ENCODE measurements at places on chromosomes 16 and 17.

GRCh38 chr17:864315-864714, 82.2 kb downstream of the MRM3 start:
- ATAC-seq = no peak

DNA sequence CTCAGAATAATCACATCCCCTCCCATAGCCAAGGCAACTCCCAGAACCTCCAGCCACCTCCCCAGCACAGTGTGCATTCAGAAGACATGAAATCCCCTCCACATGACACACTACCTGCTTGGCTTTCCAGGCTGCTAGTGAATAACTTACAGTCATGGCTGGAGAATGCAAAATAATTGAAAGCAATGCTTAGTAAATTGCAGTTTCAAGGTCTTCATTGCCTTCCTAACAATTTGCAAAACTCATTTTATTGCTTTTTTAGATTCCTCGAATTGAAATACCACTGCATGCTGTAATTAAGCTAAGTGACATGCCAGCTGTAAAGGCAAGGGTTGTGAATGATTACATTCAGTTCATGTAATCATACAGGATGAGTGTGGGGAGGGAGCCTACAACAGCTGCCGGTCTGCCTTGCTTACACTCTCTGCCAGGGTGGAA, 29.0 kb upstream of the HOXB13 start:
- ATAC-seq = no peak

- ATAC-seq = no peak
Observed at GRCh38 chr17:39995438-39995837, 14.8 kb downstream of the PSMD3 start.

DNA sequence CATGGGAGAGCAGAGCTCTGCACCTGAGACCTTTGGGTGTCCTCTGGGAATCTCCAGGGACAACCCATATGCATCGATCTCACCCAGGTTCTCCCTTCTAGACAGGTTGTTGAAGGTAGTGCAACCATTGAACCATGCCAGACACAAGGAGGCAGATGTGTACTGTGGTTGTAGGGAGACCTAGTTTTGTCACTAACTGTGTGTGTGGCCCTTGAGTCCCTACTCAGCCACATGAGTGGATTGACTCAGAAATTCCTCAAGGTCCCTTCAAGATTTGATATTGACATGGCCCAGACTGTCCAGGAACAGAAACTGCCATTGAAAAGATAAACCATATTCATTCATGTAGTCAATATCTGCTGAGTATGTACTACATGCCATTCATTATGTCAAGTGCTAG, 396.4 kb upstream of the CCL2 start:
- no peak for ATAC-seq

DNA sequence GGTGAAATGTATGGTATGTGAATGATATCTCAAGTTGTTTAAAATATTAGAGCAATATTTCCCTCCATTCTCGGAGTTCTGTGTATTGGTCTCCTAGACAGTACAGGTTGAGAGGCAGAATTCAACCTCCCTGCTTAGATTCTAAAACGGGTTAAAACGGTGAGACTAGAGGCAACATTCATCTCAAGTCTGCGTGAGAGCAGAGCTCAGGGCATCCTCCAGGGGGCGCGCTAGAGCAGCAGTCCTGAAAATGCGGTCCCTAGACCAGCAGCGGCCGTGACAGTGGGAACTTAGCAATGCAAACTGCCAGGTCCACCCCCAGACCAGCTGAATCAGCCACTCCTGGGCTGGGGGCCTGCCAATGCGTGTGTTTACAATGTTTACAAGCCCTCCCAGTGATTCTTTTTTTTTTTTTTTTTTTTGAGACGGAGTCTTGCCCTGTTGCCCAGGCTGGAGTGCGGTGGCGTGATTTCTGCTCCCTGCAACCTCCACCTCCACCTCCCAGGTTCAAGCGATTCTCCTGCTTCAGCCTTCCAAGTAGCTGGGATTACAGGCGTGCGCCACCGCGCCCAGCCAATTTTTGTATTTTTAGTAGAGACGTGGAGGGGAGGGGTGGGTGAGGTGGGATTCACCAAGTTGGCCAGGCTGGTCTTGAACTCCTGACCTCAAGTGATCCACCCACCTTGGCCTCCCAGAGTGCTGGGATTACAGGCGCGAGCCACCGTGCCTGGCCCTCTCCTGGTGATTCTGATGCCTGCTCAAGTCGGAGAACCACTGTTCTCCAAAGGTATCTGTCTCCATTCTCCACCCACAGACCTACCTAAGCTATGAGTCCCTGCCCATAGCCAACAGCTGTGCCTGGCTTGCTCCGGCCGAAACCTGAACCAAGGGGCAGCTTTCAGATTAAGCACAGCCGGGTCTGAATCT, 24.2 kb downstream of the KLHL36 start:
- ATAC-seq = peak; percentile 92

GRCh38 chr17:6094453-6094852, 24.3 kb downstream of the WSCD1 start:
- ATAC-seq = no peak

- ATAC-seq = peak; percentile 55
Observed at GRCh38 chr17:50101346-50102163, 6.4 kb downstream of the PDK2 start.

- no peak for ATAC-seq
Observed at GRCh38 chr17:81687770-81688541, 4.1 kb downstream of the HGS start.

GRCh38 chr16:78098595-78099270, 721 bp upstream of the WWOX start:
- no peak for ATAC-seq

GRCh38 chr16:9091867-9092281, 430 bp downstream of the HAPSTR1 start:
- no peak for ATAC-seq

- peak; percentile 18 for ATAC-seq
Observed at GRCh38 chr17:39618246-39618913, 8.4 kb upstream of the PPP1R1B start.

- ATAC-seq = no peak
Observed at GRCh38 chr17:59652119-59652518, 32.4 kb downstream of the CLTC start.

GRCh38 chr16:70252355-70252988, 732 bp upstream of the EXOSC6 start:
- ATAC-seq = peak; percentile 37

DNA sequence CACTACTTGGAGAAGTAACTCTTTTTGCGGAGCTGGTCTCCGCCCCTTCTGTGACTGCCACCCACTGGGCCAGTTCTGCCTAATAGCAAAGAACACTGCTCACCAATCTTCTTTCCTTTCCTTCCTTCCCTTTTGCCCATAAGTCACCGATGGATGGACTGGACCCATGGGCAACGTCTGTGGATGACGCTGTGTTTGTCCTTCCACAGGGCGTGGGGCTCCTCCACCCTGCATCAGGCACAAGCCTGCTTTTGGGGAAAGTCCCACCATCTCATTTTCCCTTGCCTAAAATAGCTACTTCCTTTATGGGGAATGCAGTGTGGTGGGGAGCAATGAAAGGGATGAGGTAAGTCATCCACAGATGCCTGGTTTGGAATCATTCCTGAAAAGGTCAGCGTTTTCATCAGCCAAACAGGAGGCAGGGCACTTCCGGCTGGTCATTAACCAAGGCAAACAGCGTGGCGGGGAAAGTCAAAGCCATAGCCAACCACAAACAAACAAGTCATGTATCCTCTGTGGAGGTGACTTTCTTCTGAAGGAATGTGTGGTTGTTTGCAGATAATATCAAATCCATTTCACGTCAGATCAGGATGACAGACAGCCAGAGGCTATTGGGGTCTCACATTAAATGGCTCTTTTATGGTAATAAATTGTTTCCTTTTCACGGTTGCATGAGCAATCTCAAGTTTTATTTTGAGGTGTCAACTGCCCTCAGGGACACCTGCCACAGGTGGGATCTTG, 30.7 kb upstream of the MED9 start:
- ATAC-seq = no peak

GRCh38 chr16:48444574-48444973, 59.4 kb upstream of the SIAH1 start:
- peak; percentile 86 for ATAC-seq

GRCh38 chr17:77852731-77853130, 105.8 kb upstream of the TNRC6C start:
- no peak for ATAC-seq

DNA sequence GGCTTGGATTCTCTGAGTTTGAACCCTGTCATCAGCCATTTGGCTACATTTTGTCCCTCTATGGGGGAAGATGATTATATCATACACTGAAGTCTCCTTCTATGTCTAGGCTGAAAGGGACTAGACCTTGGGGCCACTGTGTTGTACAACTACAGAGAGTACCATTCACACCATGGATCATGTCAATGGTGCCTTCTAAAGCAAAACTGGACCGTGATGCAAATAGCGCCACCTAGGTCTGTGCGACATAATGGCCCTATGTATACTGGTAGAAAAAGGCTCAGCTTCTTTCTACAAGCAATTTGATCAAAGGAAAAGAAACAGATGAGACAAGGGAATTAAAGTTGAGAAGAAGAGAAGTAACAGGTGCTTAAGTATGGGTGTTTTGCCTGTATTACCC, 100.7 kb downstream of the LYRM1 start:
- ATAC-seq = peak; percentile 79

GRCh38 chr16:85126394-85126704, 14.1 kb upstream of the CIBAR2 start:
- no peak for ATAC-seq

GRCh38 chr17:31677681-31678080, 181.4 kb downstream of the COPRS start:
- no peak for ATAC-seq

- no peak for ATAC-seq
Observed at GRCh38 chr17:33494151-33494550, 201.1 kb upstream of the ASIC2 start.

DNA sequence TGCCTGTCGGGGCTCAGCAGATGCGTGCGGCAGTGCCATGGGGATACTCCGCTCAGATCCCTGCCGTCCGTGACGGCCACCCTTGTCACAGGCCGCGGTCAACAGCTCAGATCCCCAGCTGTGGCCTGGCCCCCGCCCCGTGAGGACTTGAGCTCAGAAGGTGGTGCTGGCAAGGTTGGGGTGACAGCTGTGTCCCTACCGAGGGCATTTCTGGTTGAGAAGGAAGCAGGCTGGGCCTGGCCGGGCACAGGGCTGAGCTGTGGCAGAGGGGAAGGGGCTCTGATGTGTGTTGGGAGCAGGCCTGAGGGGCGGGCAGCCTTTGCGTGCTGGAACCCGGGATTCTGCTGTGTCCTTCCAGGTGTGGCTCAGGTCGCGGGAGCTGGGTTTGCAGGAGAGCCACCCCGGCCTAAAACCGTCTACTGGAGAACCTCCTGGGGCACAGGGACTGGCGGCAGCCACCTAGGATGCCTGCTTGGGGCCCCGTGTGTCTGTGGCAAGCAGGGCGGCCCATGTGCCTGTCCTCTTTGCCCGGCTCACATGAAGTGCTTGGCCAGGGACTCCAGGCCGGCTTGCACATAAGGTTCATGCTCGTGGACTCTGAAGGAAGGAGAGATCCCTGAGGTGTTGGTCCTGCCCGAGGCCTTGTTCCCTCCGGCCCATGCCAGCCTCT, 5.1 kb downstream of the UBE2I start:
- no peak for ATAC-seq

DNA sequence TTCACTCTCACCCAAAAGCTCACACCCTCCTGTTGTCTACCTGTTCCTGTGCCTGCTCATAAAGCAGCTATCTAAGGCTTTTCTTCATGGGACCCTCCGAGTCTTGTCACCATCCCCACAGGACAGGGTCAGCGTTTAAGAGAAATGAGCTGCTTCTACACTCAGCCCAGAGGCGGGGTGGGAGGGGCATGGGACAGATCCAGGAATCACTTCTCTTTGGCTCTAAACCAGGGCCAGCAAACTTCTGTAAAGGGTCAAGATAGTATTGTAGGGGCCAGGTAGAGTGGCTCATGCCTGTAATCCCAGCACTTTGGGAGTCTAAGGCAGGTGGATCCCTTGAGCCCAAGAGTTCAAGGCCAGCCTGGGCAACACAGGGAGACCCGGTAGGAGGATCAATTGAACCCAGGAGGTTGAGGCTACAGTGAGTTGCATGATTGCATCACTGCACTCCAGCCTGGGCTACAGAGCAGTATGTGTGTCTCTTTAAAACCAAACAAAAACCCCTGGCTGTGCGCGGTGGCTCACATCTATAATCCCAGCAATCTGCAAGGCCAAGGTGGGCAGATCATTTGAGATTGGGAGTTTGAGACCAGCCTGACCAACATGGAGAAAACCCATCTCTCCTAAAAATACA, 23.2 kb upstream of the KLHL11 start:
- no peak for ATAC-seq

DNA sequence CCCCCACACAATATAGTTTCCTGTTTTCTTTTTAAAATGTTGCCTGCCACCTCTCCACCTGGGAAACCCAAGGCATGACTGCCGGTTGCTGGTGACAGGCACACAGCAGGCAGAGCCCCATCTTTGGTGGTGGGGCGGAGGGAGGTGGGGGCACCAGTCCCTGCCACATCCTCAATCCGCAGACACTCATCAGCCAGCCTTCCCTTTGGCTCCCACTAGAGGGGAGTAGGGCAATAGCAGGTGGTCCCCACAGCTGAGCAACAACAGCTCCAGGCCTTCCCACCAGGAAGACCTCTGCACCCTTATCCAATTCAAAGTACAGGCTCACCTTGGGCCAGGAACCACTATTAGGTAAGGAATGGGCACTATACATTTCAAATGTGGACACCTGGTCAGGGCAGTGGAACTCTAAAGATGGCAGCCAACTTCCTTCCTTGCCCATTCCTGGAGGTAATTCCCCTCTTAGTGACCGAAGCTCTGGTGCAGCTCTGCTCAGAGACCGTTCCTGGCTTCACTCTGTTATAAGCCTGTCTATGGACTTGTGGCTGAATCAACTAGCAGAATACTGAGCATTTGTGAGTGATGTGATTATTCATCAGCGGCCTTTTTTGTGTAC, 13.9 kb downstream of the RECQL5 start:
- ATAC-seq = peak; percentile 93

- no peak for ATAC-seq
Observed at GRCh38 chr16:81148277-81148676, 52.1 kb upstream of the GCSH start.

DNA sequence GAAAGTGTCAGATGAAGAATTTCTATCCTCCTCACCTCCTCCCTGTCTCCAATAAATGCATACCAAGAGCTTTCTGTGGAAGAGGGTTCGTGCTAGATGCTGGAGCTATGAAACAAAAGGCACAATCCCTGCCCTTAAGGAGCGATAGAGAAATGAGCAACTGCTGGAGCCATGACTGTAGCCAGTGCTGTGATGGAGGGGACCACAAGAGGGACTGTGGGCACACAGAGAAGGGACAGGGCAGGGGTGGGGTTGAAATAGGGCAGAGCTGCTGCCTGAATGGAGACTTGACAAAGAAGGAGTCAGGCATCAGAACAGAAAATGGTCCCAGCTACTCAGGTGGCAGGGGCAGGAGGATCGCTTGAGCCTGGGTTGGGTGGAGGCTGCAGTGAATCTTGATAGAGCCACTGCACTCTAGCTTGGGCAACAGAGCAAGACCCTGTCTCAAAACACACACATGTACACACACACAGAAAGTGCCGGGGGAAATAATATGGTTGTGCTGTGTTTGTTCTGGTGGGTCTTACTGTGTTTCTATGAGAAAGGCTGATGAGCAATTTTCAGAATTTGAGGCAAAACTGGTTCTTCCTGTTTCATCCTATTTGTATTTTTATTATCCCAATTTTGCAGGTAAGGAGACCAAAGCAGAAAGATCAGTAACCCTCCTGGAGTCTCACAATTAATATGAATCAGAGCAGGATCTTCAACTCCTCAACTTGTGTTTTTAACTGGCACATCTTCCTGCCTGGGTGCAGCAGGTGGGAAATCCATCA, 16.5 kb downstream of the TMEM98 start:
- peak; percentile 17 for ATAC-seq

GRCh38 chr16:67758006-67758405, 38.9 kb upstream of the GFOD2 start:
- ATAC-seq = no peak
